Camera-type eye (tissue), 1 donor: ENCODE measurements at places on chromosomes 2 and 18. TPM values are rescaled to one million over a fixed set of nuclear protein-coding genes. Genes with fewer than 3 reads are reported as not detected.

RTKN gene
- total RNA-seq = 28.9 TPM

STON1 gene
- total RNA-seq = 81.0 TPM

NR4A2 gene
- 6.5 TPM for total RNA-seq

TSPYL6 gene
- total RNA-seq = 0.44 TPM

OSGEPL1 gene
- total RNA-seq = 29.6 TPM

TUBA4B gene
- total RNA-seq = not detected

SCG2 gene
- total RNA-seq = 9.6 TPM

ZSWIM2 gene
- not detected for total RNA-seq

SP140 gene
- total RNA-seq = 0.49 TPM

FSHR gene
- not detected for total RNA-seq

FBXO41 gene
- total RNA-seq = 6.7 TPM

CABYR gene
- total RNA-seq = 7.0 TPM

DRC1 gene
- total RNA-seq = 1.3 TPM

PLGLB2 gene
- 4.6 TPM for total RNA-seq

GNLY gene
- total RNA-seq = 0.27 TPM

NAT8 gene
- total RNA-seq = not detected

KCNE4 gene
- total RNA-seq = 17.8 TPM

MROH2A gene
- total RNA-seq = not detected

SEPTIN2 gene
- 458 TPM for total RNA-seq

GCA gene
- total RNA-seq = 32.6 TPM

TRIM54 gene
- total RNA-seq = 4.7 TPM

REG1B gene
- not detected for total RNA-seq

SERPINB13 gene
- total RNA-seq = 0.33 TPM

KCNG2 gene
- 1.9 TPM for total RNA-seq

IL36A gene
- total RNA-seq = not detected

FAP gene
- 82.5 TPM for total RNA-seq

ARHGEF4 gene
- total RNA-seq = 57.8 TPM

LIMS2 gene
- total RNA-seq = 11.2 TPM

STPG4 gene
- total RNA-seq = not detected

SPDYA gene
- total RNA-seq = 3.7 TPM

TNS1 gene
- 132 TPM for total RNA-seq

HMSD gene
- 2.8 TPM for total RNA-seq

MOCOS gene
- total RNA-seq = 1.2 TPM

STAT4 gene
- total RNA-seq = 5.8 TPM

SPP2 gene
- not detected for total RNA-seq

ASB18 gene
- total RNA-seq = not detected

OST4 gene
- 272 TPM for total RNA-seq

ARL4C gene
- 43.8 TPM for total RNA-seq

SLC16A14 gene
- 17.5 TPM for total RNA-seq

PROM2 gene
- total RNA-seq = 5.7 TPM
